ENCODE measurements at places on chromosomes 2 and 18.
A peak's percentile ranks its signal among the peaks of the same experiment; 100 is the strongest.

GRCh38 chr18:66874812-66875474 is 271.1 kb upstream of the CDH19 start:
- no peak for DNase-seq

DNA sequence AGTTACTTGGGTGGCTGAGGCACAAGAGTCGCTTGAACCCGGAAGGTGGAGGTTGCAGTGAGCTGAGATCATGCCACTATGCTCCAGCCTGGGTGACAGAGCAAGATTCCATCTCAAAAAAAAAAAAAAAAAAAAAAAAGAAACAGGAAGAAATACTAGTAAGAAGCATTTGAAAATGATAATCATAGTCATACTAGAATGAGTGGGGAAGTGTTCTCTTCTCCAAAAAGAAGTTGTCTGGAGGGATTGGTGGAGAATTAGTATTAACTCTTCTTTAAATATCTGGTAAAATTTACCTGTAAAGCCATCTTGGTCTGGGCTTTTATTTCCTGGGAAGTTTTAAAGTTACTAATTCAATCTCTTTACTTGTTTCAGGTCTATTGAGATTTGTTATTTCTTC is 131.8 kb downstream of the FAM210A start:
- DNase-seq: no peak

- no peak for DNase-seq
Measured at GRCh38 chr2:163768881-163769695, 33.3 kb upstream of the FIGN start.

DNA sequence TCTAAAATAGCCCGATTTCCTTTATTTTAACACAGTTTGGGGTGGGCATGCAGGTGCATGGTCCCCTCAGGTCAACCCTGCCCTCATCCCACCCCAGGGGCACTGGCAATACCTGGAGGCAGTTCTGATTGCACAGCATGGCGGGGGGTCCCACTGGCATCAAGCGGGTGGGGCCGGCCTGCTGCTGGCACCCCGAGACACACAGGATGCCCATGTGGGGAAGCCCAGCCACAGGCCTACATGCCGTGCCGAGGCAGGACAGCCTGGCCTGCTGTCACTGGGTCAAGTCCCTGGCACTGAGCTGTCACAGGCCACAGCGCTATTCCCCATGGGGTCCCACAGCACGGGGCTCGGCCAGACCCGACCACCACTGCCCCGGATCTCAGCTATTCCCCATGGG is 11.9 kb upstream of the KCNG2 start:
- DNase-seq: no peak

DNA sequence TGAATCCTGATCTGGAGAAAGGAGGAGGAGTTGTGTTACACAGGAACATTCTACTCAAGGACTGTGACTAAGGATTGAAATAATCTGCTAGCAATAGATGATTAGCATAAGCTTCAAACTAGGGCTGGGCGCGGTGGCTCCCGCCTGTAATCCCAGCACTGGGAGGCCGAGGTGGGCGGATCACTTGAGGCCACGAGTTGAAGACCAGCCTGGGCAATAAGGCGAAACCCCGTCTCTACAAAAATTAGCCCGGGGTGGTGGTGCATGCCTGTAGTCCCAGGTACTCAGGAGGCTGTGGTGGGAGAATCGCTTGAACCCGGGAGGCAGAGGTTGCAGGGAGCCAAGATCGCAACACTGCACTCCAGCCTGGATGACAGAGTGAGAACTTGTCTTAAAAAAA is 1.5 kb downstream of the TRMT61B start:
- no peak for DNase-seq

DNA sequence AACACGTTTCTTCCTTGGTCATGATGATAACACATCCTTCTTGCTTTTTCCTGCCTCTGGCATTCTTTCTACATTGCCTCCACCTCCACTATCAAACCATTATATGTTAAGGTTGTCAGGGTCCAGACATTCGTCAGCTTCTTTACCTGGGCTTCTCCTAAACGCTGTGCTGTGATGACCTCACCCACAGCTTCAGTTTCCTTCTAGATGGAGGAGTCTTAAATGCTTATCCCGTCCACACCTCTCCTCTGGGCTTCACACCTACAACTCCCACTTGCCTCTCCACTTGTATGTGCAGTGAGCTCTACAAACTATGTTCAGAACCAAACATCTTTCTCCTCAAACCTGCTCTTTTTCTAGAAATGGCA is 666 bp upstream of the STAT1 start:
- DNase-seq: no peak

DNA sequence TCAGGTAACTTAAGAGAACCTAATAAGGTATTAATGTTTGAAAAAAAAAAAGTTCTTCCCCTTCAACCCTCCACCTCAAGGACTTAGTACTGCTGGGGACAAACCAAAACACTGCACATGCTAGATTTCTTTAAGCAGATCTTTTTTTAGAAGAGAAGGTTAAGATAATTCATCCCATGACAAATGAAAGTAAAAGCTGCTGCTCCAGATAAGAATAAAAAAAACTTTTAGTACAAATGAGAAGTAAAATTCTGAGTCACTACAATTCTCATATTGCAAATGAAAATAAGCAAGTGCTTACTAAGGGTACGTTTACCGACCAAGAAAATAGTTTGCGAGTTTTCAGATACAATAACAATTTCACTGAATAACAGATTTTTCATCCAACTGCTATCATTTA is 8.9 kb downstream of the STAM2 start:
- no peak for DNase-seq

GRCh38 chr2:203782262-203782976 is 76.0 kb downstream of the CD28 start:
- DNase-seq: no peak

GRCh38 chr2:237540823-237541222 is 25.6 kb upstream of the PRLH start:
- peak; percentile 23 for DNase-seq

DNA sequence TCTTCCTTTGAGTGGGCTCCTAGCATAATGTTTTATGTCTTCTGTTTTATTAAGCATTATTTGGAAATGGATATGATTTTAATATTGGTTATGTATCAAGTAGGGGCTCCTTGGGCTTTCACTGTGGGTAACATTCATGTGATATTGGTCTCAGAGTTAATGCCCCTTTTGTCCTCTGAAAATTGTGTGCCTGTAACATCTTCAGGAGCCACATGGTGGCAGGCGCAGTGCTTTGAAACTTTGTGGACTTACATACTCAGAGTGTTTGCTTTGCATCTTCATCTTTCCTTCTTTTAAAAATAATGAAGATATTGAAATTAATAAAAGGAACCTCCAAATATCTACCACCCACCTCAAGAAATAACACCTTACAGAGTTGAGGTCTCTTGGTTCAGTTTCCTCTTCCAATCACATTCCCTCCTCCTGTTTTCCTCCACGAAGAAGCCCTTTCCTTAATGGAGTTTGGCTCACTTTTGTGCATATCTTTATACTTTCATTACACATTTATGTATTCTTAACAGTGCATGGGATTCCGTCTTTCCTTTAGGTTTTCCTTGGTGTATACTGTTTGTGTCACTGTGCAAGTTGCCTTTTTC is 73.5 kb downstream of the LIMS1 start:
- DNase-seq: peak; percentile 18

DNA sequence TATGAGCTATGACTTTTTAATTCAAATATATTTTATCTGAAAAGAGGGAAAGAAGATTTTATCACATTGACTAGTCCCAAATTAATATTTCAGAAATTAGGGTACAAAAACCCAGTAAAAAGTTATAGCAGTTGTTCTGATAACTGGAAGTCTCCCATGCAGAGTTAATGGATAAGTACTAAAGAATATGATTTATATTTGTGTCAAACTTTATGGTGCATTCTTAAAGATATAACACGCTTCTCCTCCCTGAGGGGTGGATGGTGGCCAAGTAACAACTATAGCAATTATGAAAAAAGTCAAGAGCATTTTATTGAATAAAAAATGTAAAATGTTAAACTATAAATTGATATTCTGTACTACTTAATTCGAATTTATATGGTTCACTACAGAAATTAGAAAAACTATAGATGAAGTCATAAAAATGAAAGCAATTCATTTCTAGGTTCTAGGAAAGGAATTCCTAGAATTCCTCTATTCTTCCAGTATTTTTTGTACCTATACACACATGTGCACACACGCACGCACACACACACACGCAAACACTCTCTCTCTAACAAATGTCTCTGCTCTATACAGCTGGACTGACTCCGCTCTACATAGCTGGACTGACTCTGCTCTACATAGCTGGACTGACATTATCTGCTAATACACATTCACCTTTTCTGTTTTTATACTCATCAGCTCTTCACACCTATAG is 111.3 kb downstream of the PRELID3A start:
- DNase-seq: no peak

DNA sequence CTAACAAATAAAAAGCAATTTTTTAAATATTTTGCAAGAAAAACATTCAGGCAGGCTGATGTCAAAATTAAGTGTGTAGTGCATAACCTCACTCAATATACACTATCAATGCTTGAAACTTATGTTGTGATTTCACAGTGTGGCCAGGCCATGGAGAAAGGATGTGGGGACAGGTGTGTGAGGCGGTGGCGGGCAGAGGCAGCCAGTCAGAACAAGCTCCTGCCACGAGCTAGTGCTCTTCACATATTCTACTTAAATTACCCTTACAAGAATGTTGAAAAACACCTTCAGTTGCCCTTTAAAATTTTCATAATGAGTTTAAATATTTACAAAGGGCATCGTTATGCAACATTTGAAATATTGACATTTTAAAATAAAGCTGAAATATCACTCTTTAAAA is 43.2 kb downstream of the CYB5A start:
- no peak for DNase-seq

DNA sequence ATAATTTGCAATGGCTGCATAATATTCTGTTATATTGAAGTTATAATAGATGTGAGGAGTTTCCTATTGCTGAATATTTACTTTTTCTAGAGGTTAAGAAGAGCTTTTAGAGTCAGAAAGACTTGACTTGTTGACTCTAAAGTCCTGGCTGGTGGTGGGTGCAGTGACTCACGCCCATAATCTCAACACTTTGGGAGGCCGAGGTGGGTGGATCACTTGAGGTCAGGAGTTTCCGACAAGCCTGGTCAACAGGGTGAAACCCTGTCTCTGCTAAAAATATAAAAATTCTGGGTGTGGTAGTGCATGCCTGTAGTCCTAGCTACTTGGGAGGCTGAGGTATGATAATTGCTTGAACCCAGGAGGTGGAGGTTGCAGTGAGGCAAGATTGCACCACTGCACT is 33.9 kb upstream of the ATIC start:
- no peak for DNase-seq

- DNase-seq: no peak
Measured at GRCh38 chr2:239953418-239954061, 71.6 kb downstream of the NDUFA10 start.

- no peak for DNase-seq
Measured at GRCh38 chr18:48200631-48201336, 208.4 kb downstream of the ZBTB7C start.

GRCh38 chr2:237213315-237214022 is 127.8 kb downstream of the COPS8 start:
- DNase-seq: peak; percentile 83

GRCh38 chr2:169928463-169928864 is 101.2 kb downstream of the UBR3 start:
- DNase-seq: peak; percentile 3

- no peak for DNase-seq
Measured at GRCh38 chr2:169743549-169743948, 9.9 kb downstream of the KLHL23 start.

DNA sequence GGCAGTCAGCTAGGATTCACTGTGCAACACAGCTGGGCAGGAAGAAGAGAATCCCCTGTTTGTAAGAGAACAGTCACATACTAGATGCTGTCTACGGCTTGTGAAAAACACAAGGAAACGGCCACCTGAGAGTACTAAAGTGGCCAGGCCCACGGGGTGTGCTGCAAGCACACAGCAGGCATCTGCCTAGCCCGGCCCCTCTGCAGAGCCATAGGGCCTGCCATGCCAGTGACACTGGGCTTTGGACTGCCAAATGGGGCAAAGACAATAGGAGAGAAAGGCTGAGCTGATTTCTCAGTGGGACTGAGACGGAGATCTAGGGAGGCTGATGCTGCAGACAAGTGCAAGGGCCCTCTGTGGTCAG is 10.3 kb downstream of the TUBB6 start:
- DNase-seq: no peak

GRCh38 chr2:7209757-7210555 is 292.7 kb downstream of the RNF144A start:
- no peak for DNase-seq

DNA sequence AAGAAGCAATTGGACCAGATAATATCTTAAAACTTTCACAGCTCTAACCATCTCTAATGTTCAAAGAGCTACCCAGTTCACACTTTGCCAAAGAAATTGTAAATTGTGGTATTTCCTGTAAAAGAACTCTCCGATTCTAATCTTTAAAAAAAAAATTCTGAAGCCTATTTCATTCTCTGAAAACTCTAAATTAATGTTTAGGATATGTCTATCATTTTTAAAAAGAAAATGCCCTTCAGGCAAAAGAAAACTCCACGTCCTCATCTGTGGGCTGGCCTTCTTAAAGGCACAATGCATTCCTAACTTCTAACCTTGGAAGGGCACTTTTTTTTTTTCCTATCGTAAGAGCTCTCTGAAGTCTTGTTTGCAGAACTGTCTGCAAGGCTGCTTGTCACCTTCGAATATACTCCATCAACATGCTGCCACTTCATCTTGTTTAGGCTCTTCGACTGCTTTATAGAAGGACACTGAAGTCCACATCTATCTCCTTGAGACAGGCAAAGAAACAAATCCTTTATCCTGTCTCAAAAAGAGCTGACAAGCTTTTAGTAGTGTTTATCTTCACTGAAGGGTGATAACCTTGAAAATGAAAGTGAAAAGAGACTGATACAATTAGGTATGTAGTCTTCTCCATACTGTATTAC is 124.3 kb upstream of the SLC39A10 start:
- no peak for DNase-seq

- DNase-seq: no peak
Measured at GRCh38 chr2:121356058-121356640, 71.1 kb upstream of the TFCP2L1 start.

DNA sequence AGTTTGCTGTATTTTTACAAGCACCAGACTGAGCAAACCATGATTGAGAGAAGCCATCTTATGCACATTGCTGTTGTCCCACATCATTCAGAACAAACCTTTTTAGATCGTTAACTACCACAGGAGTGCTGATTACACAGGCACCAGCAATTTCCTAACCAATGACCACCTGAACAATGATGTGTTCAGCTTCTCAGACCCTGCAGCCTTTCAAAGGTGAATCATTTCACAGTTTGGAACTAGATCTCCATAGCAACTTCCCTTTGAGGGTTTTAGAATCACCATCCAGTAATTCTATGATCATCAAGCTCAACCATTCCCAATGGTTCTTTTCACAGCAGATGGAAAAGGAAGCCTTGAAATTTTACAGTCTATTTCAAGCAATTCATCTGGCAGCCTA is 71.4 kb downstream of the OLA1 start:
- no peak for DNase-seq

GRCh38 chr2:216985658-216986141 is 125.8 kb upstream of the TNP1 start:
- no peak for DNase-seq

GRCh38 chr18:31970617-31971016 is 27.7 kb upstream of the TRAPPC8 start:
- no peak for DNase-seq

DNA sequence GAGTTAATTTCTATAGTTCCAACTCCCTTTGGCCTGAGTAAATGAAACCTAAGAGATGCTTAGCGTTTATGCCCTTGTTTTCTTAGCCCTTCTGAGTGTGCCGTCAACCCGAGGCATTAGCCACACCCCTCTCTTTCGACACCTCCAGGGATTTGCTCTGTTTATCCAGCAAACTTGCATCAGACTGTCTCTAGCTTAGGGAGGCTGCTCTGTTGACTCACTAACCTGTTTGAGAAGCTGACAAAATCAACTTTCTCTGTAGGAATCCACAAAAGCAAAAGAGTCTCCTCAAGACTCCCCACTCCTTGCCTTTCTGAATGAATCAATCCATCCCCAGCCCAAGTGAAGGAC is 317.6 kb downstream of the TNS1 start:
- DNase-seq: no peak
